ENCODE measurements at places on chromosomes 1 and 21.

DNA sequence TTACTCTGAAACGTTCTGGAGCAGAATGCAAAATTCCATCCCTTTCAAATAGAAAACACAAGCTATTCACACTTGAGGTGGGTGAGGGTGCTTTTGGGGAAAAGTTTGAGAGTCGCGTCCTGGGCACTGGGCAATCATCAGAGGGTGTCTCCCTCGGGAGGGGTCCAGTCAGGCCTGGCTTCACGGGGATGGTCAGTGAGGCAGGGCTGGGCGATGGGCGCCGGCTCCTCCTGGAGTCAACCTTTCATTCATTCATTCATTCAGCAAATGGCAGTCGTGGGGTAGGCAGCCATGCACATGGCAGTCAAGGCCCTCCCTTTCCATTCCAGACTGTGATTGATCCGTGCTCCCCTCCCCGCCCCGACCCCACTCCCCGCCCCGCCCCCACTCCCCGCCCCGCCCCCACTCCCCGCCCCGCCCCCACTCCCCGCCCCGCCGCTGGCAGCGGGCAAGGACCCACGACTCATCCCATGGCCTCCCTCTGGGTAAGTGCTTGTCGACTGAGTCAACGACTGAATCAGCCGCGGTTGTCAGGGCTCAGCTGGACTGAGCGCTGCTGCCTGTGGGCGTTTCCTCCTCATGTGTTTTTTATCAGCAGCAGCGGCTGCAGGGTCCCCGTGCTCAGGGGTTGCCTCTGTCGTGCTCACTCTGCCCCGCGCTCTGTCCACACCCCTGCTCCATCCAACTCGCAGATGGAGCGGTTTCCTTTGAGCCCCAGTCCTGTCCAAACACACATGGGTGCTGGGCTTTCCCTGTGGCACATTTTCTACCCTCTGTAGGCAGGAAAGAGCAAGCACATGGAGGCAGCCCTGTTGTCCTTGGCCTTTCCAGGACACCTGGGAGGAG is 12.5 kb upstream of the SPSB1 start:
- DNase-seq: peak; percentile 97

DNA sequence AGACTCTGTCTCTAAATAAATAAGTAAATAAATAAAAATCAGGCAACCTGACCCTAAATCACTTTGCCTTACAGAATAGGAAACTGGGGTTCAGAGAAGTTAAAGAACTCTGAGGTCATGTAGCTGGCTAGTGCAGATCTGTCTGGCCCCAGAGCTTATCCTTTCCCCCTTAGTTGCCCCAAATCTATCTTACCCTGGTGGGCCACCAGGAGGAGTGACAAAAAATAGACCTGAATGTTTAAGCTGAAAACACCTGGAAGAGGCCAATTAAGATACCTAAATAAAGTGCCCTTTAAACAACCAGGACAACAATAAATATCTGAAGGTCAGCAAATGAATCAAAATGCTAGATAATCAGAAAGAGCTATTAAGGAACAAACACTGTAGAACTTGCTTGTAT is 59.7 kb downstream of the TEX35 start:
- no peak for DNase-seq

GRCh38 chr1:226950871-226951270 is 10.8 kb downstream of the COQ8A start:
- DNase-seq: no peak

DNA sequence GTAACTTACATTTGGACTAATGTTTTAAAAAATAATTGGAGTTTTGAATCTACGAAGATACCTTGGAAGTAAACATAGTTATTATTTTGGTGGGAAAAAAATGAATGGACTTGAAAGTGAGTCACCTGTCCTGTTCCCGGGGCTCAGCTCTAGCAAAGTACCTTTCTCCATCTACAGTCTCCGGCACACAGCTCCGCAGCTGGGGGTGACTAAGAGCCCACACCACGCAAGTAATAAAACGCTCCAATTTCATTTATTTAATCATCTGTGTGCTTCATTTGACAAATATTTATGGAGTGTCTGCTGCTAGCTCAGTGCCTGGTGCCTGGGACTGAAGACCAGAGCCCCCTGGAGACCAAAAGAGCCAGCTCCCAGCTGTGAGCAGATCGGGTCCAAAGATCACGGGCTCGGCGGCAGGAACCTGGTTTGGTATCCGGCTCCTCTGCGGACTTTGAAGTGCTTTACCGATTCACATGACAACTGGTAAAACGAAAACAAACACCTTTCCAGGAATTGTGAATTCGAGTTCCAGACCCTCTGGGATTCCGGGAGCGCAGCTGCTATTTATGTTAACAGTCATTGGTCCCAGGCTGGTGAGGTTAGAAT is 1.7 kb upstream of the RIPK4 start:
- peak; percentile 80 for DNase-seq

- DNase-seq: no peak
Measured at GRCh38 chr1:161511018-161511755, 5.9 kb downstream of the FCGR2A start.

- DNase-seq: peak; percentile 42
Measured at GRCh38 chr1:162349635-162350330, 26.9 kb downstream of the SPATA46 start.

DNA sequence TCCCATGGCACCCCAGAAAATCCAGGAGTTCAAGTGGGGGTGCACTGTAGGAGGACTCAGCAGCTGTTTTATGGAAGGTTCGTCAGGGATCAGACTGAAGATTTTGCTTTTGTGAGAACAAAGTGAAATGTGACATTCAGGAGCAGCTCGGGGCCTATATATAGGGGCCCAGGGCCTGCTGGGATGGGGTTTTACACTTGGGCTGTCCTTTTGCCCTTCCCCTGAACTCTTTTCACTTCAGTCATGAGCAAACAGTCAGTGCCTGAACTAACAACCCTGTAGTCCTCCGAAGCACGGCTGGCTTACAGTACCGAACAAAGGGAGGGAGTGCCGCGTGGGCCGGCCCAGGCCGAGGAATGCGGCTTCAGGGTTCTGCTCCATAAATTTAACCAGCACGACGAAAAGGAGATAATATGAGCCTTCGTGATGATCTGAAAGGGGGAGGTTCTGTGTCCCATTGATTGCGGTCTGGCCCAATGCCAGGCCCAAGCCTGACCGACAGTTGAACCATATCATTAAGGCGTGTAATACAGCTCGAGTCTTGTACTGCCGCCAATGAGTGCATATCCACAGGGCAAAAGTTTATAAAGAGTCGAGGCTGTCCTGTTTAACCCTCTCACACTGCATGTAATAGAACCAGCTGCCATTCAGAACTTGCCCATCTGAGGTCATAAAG is 139.9 kb downstream of the DHRS3 start:
- peak; percentile 97 for DNase-seq

DNA sequence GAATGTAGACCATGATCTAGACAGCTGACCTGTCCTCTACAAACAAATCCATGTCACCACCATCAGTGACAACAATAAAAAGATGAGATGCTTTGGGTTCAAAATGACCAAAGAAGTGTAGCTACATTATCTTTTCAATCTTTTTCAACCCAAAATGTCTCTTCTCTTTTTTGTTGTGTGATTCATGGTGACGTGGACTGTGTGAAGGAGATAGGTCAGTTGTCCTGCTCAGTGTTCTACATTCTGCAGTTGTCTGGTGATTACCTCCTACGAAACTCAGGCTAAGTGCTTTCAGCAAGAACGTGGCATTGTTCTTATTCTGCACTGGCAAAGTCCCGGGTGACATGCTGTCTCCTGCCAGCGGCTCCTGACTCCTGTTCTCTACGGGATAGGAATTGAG is 73.1 kb downstream of the PRKAB2 start:
- DNase-seq: no peak

- no peak for DNase-seq
Measured at GRCh38 chr21:43842742-43843141, 22.3 kb upstream of the AGPAT3 start.

DNA sequence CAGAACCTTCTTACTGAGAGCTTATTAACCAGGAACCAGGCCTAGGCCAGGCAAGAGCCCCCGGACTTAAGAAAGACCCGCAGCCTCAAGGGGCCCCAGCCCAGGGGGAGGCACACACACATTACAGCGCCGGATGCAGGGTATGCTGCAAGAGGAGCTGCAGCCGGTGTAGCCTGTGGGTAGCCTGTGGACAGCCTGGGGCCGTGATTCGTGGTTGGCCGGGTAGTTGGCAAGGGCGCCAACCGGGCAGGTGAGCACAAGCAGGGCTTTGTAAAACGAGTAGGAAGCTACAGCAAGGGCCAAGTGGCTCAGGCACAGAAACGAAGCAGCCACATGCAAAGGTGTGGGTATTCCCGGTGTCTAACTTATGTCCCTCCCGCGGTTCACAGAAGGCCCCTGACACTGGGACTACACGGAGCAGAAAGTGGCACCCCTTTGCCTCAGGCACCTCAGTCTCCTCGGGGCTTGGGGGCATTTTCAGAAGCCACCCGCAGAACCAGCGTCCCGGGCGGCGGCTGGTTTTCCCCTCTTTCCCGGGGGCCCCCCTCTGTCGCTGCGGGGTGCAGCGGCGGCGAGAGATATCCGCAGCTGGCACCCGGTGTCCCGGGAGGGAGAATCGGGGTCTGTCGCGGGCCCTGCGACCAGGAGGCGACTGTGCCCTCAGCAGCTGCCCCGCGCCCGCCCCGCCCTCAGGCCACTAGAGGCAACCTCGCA is 40.8 kb downstream of the KIAA1614 start:
- DNase-seq: no peak

DNA sequence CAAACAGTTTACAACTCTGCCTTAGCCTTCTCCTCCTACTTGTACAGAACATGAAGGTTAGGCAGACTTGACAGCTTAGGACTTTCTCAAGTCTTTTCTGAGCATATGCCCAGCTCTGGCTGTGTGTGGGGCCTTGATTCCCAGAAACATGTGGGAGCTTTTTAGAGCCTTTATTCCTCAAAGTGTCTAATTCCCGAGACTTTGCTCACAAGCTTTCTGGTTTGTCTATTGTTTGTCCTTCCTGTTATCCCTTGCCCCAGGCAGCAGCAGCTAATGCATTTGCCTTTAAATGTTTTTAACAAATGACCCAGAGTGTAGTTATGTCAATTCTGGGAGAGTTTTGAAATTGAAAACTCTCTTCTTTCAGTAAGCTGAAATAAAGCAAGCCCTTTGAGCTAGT is 29.2 kb downstream of the ST7L start:
- DNase-seq: no peak

DNA sequence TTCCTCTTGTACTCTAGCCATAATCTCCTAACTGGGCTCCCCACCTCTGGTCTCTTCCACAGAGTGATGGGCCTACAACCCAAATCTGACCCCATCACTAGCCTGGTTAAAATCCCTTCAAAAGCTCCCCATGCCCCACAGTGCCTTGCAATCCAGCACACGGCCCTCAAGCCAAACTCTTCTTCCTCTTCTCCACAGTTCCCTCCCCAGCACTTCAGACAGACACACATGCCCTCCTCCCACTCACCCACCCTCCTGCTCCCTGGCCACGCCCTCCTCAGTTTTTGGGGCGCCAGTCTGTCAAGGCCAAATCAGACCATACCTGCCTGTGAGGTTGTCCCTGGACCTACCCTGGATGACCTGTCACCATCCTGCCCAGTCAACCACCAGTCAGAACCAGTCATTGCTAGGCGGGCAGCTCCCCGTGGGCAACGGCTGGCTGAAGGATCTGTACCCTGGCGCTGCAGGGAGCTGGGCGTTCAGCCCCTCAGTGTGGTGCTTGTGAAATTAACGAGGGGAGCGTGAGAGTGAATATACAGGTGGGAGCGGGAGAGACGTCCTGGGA is 753 bp downstream of the C1orf210 start:
- DNase-seq: no peak

DNA sequence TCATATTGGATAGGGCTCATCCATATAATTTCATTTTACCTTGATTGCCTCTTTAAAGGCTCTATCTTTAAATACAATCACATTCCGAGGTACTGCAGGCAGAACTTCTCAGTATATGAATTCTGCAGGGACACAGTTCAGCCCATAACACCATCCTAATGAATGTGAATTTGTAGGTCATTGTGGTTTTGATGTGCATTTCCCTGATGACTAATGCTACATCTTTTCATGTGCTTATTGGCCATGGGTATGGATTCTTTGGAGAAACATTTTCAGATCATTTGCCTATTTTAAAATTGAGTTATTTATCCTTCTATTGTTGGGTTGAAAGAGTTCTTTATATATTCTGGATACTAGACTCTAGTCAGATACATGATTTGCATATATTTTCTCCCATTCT is 9.6 kb upstream of the RPS6KC1 start:
- peak; percentile 64 for DNase-seq

DNA sequence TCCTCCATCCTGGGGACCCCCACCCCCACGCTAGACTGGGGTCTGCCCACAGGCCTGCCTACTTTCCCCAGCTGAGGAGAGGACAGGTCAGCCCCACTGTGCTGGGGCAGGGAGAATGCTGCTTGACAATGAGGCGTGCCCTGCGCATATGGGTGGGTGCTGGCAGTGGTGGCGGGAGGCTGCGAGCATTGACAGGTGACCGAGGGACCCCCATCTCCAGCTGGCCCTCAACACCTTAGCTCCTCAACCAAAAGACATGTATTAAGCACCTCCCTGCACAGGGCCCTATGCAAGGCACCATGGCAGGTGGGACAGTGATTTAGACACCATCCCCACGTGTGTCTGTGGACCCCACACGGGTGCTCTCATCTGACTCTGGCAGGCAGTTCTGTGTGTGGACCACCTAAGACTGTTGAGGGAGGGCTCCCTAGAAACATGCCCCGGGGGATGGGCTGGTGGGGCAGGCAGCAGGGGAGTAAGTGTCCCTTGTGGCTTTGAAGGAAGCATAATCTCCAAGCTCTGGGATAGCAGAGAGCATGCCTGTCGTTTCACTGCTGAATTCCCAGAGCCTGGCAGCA is 18.4 kb upstream of the ALX3 start:
- no peak for DNase-seq

DNA sequence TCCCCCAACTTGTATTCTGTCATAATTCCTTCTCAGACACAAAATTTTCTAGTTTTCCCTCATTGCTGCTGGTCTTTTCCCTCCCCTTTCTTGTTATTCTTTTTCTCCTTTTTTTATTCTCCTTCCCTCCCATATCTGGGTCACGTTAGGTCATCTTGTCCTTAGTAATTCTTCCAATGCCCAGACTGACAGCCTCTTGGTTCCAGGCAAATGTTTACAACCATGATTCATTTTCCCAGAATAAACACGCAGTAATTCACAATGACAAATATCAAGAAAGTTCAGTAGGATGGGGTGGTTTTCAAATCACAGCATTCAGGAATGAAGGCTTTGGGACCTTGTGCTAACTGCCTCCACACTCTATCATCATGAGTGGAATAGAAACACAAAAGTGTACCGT is 25.2 kb downstream of the NHLH2 start:
- no peak for DNase-seq

- DNase-seq: no peak
Measured at GRCh38 chr1:171896936-171897703, 55.8 kb downstream of the DNM3 start.

- no peak for DNase-seq
Measured at GRCh38 chr1:174874331-174875053, 125.3 kb upstream of the CACYBP start.

- no peak for DNase-seq
Measured at GRCh38 chr1:37846647-37847339, 12.6 kb downstream of the MTF1 start.

DNA sequence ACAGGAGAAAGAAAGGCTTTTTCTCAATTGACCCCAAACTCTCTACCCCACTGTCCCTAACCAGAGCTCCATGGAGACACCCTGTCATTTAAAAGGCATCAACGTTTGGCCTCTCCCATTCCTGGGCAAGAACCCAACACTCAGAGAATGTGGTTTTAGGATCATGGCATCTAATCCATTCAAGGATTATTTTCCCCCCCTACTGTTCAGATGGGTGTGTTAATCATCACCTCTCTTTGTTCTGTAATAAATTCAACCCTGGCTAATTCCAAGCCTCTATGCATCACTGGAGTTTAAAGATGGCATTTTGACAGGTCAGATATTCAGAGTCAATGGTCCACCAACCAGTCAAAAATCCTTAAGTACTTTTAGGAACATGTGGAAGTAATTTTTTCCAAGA is 42.7 kb downstream of the TBX15 start:
- peak; percentile 91 for DNase-seq

All from fibroblast of skin of scalp (primary cell).